ENCODE measurements at places on chromosomes 3 and 15. TPM values are rescaled to one million over a fixed set of nuclear protein-coding genes. Genes with fewer than 3 reads are reported as not detected.

- DNase-seq, result no peak
These were observed 16.6 kb downstream of the SSUH2 start for GRCh38 chr3:8627949-8628348.

- DNase-seq, result no peak
These were observed 54.6 kb downstream of the STAC start for GRCh38 chr3:36434687-36435426.

- peak; percentile 84 for DNase-seq
These were observed 20.2 kb downstream of the AMOTL2 start for GRCh38 chr3:134353831-134354611.

DNA sequence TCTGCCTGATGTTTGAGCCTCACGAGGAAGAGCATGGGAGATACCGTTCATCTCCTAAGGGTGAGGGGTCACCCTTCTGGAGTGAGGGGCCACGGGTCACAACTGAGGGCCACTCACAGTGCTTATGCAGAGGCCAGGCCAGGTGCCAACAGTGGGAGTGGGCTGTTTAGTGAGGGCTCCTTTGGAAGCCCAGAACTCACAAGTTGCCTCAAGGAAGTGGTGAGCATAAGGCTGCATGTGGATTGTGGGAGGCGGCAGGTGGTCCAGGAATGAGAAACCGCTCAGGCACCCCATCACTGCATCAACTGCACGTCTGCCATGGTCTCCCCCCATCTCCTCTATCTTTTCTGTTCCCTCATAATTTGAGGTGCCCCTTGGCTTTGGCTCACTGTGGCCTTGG, 26.5 kb downstream of the SPSB4 start:
- no peak for DNase-seq

CACNA2D3 gene
- 1.6 TPM for total RNA-seq

TMCO5A gene
- not detected for total RNA-seq

TMEM212 gene
- not detected for total RNA-seq

Data from endodermal cell (in vitro differentiated cells).